Muscle of leg (tissue), 16 donors: ENCODE measurements at places on chromosomes 1 and 21. TPM values are rescaled to one million over a fixed set of nuclear protein-coding genes. Genes with fewer than 3 reads are reported as not detected.

- H3K27ac ChIP-seq = no peak overlapping the region
- peaks cover 13% of the 10 kb centered on the region for H3K4me1 ChIP-seq
- no peaks in the 10 kb centered on the region for H3K36me3 ChIP-seq
- DNase-seq = no peak
These were observed 128.0 kb downstream of the LACTBL1 start for GRCh38 chr1:22844621-22845020.

GRCh38 chr1:208216806-208217205, 27.4 kb downstream of the PLXNA2 start:
- peaks cover 50% of the 10 kb centered on the region for H3K36me3 ChIP-seq
- DNase-seq = no peak
- peaks cover 77% of the 10 kb centered on the region for H3K4me1 ChIP-seq
- H3K27me3 ChIP-seq = no peaks in the 10 kb centered on the region
- H3K27ac ChIP-seq = no peak overlapping the region

DNA sequence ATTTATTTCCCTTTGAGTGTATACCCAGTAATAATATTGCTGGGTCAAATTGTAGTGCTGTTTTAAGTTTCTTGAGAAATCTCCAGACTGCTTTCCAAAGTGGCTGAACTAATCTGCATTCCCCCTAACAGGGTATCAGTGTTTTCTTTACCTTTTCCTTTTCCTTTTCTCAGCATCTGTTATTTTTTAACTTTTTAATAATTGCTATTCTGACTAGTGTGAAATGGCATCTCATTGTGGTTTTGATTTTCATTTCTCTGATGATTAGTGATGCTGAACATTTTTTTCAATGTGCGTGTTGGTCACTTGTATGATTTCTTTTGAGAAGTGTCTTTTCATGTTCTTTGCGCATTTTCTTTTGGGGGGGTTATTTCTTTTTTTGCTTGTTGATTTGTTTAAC, 374.9 kb upstream of the BRINP3 start:
- H3K4me3 ChIP-seq = no peak overlapping the region
- no peak overlapping the region for H3K27ac ChIP-seq
- no peaks in the 10 kb centered on the region for H3K36me3 ChIP-seq
- H3K27me3 ChIP-seq = no peaks in the 10 kb centered on the region
- no peaks in the 10 kb centered on the region for H3K4me1 ChIP-seq

DNA sequence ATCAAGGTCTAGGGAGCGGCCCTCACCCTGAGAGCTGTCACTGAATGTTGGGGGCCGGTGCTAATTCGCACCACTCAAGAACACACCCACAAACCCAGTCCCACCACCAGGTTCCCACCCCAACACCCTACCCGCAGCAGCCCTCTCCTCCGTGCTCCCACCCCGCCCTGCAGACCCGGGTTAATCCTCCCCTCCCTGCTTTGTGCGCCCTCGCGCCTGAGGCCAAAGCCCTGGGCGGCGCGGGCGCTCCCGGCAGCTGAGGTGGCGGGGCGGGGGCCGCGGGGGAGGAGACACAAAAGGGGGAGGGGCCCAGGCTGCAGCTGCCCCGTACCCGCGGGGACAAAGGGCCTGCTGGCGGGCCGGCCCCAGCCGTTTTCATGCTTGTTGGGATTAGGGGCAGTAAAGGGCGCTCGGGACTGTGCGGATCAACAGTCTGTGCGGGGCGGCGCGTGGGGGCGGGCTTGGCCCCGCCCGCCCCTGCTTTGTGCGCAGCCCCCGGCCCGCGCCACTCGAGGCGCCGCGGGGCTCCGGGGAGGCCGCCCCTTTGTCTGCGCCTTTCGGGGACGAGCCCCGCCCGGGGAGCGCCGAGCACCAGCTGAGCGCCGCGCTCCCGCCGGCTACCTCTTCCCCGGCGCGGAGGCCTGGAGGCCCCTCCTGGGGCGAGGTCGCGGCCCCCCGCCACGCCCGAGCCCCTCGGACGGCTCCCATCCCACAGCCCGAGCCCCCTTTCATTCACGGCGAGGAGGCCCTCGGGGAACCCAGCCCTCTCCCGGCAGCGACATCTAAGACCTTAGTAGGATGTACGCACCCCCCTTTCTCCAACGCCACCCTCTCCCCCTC, 10.9 kb downstream of the C1orf216 start:
- DNase-seq = peak; percentile 69
- H3K27me3 ChIP-seq = peaks cover 27% of the 10 kb centered on the region
- H3K36me3 ChIP-seq = no peaks in the 10 kb centered on the region

DNA sequence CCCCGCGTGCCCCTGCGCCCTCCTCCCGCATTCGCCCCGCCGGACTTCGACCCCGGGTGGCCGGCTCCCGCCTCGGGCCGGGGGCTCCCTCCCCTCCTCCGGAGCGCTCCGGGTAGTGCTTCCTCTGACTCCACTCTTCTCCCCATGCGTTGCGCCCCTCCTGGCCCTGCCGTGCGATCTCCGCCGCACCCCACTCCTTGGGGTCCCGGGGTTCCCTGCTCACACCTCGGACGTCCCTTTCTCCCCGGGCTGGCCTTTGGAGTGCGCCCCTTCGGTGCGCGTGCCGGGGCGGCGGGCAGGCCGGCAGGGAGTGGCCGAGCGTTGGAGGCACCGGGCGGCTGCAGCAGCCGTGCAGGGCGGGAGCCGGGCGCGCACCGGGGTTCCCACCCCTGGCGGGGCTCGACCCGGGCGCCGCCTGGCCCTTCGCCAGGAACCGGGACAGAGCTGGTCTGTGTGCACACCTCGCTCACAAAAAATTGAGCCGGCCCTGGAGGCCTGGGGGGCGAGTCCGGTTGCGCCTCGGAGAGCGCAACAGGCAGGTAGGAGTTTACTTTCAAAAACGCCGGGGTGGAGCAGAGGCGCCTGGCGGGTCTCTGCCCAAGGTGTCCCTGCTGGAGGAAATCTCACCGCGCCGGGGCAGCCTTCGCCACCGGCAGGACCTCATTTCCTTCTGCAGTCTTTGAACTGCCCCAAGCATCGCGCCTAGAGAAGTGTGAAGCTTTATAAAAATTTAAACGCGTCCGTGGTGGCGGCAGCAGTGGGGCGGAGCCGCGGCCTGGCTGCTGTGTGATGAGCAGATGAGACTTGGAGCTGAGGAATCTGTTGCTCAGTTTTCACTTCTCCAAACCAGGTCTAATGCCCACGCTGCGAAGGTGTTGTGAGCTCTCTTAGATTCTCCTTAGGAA, 650 bp downstream of the VANGL1 start:
- peaks cover 4% of the 10 kb centered on the region for H3K27me3 ChIP-seq
- H3K36me3 ChIP-seq = no peaks in the 10 kb centered on the region
- peak; percentile 49 for DNase-seq
- H3K27ac ChIP-seq = peak overlapping the region; percentile 62
- no peaks in the 10 kb centered on the region for H3K4me1 ChIP-seq
- H3K4me3 ChIP-seq = peak overlapping the region; percentile 77

- H3K36me3 ChIP-seq = peaks cover 33% of the 10 kb centered on the region
- no peaks in the 10 kb centered on the region for H3K27me3 ChIP-seq
- H3K4me1 ChIP-seq = peaks cover 32% of the 10 kb centered on the region
These were observed 7.4 kb downstream of the ENTREP3 start for GRCh38 chr1:155247667-155248553.

DNA sequence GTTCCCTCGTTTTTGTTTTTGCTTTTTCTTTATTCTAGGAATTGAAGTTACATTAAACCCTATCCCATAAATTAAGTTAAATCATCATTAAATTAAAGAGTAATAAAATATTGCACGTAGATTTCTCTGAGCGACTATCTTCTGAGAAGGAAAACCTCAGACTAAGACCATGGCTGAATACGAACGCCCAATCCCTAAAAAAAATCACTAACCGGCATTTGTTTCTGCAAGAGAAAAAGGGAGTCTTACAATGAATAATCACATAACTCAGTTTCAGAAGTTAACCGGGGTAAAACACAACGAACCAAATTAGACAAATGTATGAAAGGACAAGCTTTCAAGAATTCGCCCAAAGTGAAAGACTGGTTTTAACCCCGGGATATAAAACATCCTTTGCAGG, 1.3 kb downstream of the PIK3R3 start:
- peaks cover 15% of the 10 kb centered on the region for H3K4me1 ChIP-seq
- no peaks in the 10 kb centered on the region for H3K36me3 ChIP-seq
- H3K27ac ChIP-seq = peak overlapping the region; percentile 29

GRCh38 chr1:222814536-222815439, at the start of gene DISP1:
TSS of gene DISP1 (plus strand) at chr1:222815039. CDS start at chr1:222942824, 127,785 bp downstream.
- H3K4me3 ChIP-seq = peak within 1 kb of the TSS; percentile 75
- DNase-seq = peak; percentile 90
- peak within 1 kb of the TSS; percentile 89 for H3K27ac ChIP-seq
- peaks cover 7% of the 10 kb centered on the region for H3K4me1 ChIP-seq

DNA sequence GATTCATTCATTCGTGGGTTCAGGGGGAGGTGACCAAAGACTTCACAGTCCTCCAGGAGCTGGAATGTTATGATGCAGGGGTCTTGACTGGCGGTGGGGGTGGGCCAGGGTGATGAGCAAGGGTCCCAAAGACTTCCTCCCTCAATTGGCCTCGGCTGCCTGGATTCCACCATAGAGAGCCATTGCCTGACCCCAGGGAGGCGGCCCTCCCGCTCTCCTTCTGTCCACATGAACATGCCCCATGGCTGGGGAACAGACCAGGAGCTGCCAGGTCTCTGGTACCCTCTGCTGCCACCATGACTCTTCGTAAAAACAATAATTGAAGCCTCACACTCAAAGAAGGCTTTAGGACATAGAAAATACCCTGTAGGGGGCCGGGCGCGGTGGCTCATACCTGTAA, 102.5 kb upstream of the CASZ1 start:
- H3K4me3 ChIP-seq = no peak overlapping the region
- H3K27me3 ChIP-seq = peaks cover 10% of the 10 kb centered on the region
- H3K36me3 ChIP-seq = no peaks in the 10 kb centered on the region
- no peak for DNase-seq
- H3K27ac ChIP-seq = no peak overlapping the region

- H3K4me1 ChIP-seq = no peaks in the 10 kb centered on the region
- H3K27me3 ChIP-seq = no peaks in the 10 kb centered on the region
- H3K36me3 ChIP-seq = no peaks in the 10 kb centered on the region
- H3K27ac ChIP-seq = peak overlapping the region; percentile 22
- no peak overlapping the region for H3K4me3 ChIP-seq
These were observed 12.4 kb downstream of the EPB41 start for GRCh38 chr1:28926629-28927265.

DNA sequence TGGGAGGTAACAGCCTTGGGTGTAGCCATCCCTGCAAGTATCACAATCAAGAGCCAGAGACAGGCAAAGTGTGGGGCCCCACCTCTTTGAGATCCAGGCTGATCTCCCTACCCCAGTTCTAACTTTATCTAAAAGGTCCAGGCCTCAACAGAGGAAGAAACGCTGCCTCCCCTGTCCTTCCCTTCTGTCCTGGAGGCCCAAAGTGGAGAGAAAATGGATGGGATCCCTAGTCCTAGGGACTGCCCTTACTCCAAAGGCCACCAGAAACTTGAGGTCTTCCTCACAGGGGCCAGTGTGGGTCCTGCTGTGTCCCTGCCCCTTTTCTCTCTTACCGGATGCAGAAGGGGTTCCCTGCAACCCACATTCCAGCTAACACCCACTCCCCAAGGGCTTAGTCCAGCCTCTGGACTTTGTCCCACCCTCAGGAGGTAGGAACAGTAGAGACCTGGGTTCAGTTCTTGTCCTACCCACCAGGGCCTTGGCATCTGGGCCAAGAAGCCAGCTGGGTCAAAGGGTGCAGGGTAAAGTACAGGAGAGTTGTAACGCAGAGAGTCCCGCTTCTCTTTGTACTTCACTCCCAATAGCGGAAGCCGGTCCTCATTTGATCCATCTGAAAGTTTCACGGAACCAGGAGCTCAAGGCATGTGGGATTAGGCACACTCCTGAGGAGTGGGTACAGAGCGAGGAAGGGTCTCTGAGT, 1.9 kb downstream of the HDGF start:
- DNase-seq = peak; percentile 43
- peak overlapping the region; percentile 100 for H3K27ac ChIP-seq
- no peaks in the 10 kb centered on the region for H3K27me3 ChIP-seq

DNA sequence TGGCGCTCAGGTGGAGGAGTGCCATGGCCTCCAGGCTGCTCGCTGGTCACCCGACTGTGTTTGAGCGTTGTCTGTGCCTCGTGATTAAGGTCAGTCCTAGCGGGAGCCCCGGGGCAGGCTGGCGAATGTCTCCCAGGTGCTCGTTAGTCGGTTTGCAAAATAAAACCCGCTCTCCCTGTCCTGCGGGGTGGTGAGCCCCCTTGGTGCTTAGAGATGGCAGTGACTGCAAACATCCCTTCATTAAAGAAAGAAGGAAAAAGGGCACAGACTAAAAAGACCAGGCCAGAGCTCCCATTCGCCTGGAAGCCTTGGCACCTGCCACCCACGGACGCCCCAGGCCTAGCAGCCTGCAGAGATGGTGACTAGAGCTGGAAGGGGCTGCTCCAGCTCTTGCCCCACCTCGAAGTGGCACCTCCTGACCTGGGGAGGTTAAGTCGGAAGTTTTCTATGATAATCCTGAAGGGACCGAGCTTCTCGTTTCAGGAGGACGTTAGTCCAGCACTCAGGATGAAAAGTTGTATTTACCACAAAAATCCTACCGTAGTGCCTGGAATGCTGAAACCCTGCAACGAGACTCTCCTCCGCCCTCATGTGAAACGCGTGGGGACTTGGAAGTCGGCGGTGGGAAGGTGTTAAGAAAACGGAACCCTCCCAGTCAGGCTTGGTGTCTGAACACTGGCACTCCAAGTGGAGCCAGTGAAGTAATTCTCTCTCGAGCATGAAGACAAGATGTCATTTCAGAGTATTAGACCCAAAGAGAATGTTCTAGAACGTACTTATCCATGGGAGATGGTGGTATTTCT, 24.6 kb downstream of the RIPK4 start:
- no peaks in the 10 kb centered on the region for H3K36me3 ChIP-seq
- no peak overlapping the region for H3K27ac ChIP-seq
- H3K4me3 ChIP-seq = no peak overlapping the region
- peaks cover 5% of the 10 kb centered on the region for H3K27me3 ChIP-seq

DNA sequence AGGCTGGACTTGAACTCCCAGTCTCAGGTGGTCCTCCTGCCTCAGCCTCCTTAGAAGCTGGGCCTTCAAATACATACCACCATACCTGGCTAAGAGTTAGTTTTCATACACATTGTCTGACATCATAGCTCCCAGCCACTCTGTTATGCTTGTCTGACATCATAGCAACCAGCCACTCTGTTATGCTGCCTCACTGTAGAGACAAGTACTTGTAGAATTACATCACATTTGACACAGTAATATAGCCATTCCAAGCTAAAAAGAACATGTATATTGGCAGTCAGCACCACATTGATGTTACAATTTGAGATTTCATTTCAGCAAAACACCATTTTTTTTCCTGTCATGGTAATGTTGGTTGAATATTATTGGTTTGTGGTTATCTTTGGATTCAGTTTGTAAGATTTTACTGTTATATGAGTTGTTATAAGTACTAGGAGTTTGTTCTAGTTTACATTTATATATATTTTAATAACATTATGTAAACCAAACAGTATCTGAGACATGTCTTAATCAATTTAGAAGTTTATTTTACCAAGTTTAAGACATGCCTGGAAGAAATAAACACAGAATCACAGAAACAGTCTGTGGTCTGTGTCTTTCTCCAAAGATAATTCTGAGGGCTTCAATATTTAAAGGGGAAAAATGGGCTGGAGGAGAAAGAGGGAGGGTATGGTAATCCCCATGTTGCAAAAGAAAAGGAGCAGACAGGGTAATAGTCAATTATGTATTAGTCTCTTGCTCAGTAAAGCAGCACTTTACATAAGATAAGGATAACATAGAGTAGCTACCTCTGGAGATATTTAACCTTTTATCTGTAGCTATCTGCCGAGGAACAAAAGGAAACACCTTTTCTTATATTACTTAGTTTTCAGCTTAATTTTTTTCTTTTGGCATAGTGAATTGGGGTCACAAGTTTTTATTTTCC, 43.0 kb downstream of the XPR1 start:
- H3K36me3 ChIP-seq = no peaks in the 10 kb centered on the region
- no peak overlapping the region for H3K4me3 ChIP-seq
- no peaks in the 10 kb centered on the region for H3K4me1 ChIP-seq
- DNase-seq = no peak
- no peak overlapping the region for H3K27ac ChIP-seq

The GTF2B gene
- total RNA-seq = 60.8 TPM

The LINGO4 gene
- total RNA-seq = 0.22 TPM

The LHX8 gene
- total RNA-seq = 0.09 TPM

The FMO4 gene
- 2.0 TPM for total RNA-seq

The SLC30A2 gene
- total RNA-seq = 0.93 TPM

The GIPC2 gene
- 0.84 TPM for total RNA-seq

The CLCA4 gene
- total RNA-seq = not detected
